OCI-LY7 (cell line): ENCODE measurements at places on chromosomes 2 and 18. TPM values are rescaled to one million over a fixed set of nuclear protein-coding genes. Genes with fewer than 3 reads are reported as not detected.

DNA sequence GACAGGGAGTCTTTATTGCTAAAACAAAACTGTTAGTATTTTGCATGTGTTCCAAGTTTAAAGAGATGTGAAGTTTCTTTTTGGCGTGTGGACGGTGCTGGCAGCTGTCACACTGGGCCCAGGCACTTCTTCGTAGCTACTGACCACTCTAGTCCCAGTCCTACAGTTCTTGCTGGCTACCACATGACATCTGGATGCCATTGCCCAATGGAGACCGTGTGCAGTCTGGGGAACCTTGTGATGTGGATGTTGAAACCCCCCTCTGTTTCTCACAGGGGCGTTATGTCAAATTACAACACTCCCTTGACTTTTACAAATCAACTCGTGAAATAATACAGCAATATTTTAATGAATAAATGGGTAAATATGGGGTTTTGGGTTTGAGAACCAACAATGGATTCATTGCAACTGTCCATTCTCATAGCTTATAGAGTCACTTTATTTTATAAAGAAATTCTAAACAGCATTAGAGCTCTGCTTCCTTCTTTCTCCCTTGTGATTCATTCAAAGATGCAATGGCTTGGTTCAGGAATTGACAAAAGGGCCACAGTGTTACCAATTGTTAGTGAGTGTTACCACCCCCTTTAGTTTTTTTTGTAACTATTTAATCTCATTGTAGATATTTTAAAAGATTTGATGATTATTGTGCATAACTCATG lies 1.2 kb downstream of the GPD2 start:
- DNase-seq, result no peak

- no peak for DNase-seq
Observed at GRCh38 chr2:239566995-239567568, 166.3 kb upstream of the HDAC4 start.

GRCh38 chr18:7157760-7158159 lies 40.2 kb upstream of the LAMA1 start:
- no peak for DNase-seq

- no peak for DNase-seq
Observed at GRCh38 chr2:101160454-101160853, 9.3 kb upstream of the TBC1D8 start.

GRCh38 chr18:80157708-80158343 lies 48.8 kb downstream of the ADNP2 start:
- DNase-seq, result peak; percentile 46

DNA sequence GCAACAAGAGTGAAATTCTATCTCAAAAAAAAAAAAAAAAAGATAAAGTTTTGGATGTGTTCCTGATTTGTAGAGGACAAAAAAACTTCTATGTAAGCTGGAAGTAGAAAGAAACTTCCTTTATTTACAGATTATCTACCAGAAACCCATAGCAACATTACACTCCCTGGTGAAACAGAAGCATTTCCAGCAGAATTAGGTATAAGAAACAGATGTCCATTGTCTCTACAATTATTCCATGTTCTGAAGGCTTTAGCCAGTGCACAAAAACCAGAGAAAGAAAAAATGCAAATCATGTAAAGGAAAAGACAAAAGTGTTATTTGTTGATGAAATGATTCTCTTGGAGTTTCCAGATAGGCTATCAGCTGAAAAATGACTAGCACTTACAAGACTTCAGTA lies 4.9 kb downstream of the TUBB6 start:
- no peak for DNase-seq

DNA sequence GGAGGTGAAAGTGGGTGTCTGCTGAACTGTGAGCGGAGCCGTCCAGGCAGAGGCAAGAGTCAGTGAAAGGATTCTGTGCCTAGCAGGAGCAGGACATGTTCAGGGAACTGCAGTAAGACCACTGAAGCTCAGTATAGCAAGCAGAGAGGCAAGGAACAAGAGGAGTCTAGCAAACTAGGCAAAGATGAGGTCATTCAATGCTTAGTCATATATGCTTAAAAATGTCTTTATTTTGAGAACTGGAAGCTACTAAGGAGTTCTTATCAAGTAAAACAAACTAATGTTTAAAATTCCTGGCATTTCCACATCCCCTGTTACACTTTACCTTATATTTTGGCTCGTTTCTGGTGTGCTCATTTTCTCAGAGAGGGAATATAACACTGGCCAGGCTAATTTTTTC lies 913.4 kb downstream of the CBLN2 start:
- no peak for DNase-seq

DNA sequence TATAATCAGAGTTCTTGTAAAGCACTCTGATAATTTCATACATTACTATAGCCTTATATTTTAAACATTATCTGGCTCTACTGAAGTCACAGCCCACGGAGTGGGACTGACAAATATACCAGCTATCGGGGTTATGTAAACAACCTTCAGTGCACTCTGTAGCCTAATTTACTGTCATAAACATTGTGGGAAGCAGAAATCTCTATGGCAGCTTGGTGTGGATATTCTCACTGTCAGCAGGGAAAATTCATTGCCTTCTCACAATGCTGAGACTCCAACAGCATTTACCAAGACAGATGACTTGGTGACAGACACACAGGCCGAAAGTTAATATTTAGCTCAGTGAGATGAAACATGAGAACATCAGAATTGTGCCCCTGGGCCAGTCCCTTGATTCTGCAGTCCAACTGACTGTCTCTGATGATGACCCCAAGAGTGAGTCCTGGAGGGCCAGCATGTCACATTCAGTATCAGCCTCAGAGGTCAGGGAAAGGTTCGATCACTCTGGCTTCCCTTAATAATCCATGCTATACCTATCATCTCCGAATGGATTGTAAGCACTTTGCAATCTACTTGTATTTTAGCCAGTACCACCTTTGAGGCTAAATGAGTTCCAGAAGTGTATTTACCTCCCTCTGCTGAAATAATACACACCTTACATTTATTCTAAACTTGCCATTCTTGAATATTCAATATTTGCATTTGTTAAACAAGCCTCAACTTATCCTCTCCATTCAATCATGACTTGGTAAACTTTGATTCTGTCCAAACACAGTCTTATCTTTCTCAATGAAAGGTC lies 146.2 kb upstream of the OSR1 start:
- no peak for DNase-seq

GRCh38 chr2:22450831-22451230 lies 934.1 kb upstream of the KLHL29 start:
- DNase-seq, result no peak

- DNase-seq, result no peak
Observed at GRCh38 chr2:57880967-57881366, 165.6 kb upstream of the VRK2 start.

- no peak for DNase-seq
Observed at GRCh38 chr18:38654946-38655345, 1089.3 kb upstream of the CELF4 start.

GRCh38 chr18:27428120-27428519 lies 243.0 kb upstream of the CHST9 start:
- DNase-seq, result no peak

Gene ANKRD30BL
- 0.79 TPM in 1 of 2 replicates, not detected in the other for total RNA-seq

Gene MYO3B
- total RNA-seq, result not detected in 2 replicates

Gene GALR1
- total RNA-seq, result not detected in 2 replicates

Gene MEP1B
- total RNA-seq, result not detected in 2 replicates

Gene ORMDL1
- total RNA-seq, result 59.6 and 65.7 TPM in 2 replicates
